ENCODE measurements at places on chromosomes 1 and 21. TPM values are rescaled to one million over a fixed set of nuclear protein-coding genes. Genes with fewer than 3 reads are reported as not detected.

The MACO1 gene
- total RNA-seq = 19.1 TPM

The ADGRL2 gene
- 64.4 TPM for total RNA-seq

The LCE7A gene
- not detected for total RNA-seq

The LYPD8 gene
- not detected for total RNA-seq

The MECR gene
- total RNA-seq = 28.1 TPM

The SERTAD4 gene
- total RNA-seq = 1.5 TPM

Data from pulmonary artery endothelial cell (primary cell).